Motor neuron (in vitro differentiated cells): ENCODE measurements at places on chromosomes 2 and 18. TPM values are rescaled to one million over a fixed set of nuclear protein-coding genes. Genes with fewer than 3 reads are reported as not detected.
A peak's percentile ranks its signal among the peaks of the same experiment; 100 is the strongest.

HOXD12 gene
- total RNA-seq, result not detected in 2 replicates

- ATAC-seq, result peak; percentile 50
These were observed 933.9 kb downstream of the TRIB2 start for GRCh38 chr2:13650586-13651180.

GRCh38 chr18:48663931-48664847, 125.4 kb downstream of the CTIF start:
- ATAC-seq, result peak; percentile 56

GRCh38 chr2:204415406-204416181, 129.7 kb upstream of the PARD3B start:
- ATAC-seq, result peak; percentile 56

ZNF2 gene
- total RNA-seq, result 5.9 and 8.1 TPM in 2 replicates

IL18R1 gene
- 0.43 and 0.75 TPM in 2 replicates for total RNA-seq

- peak; percentile 88 for ATAC-seq
These were observed 265.7 kb downstream of the TCF4 start for GRCh38 chr18:55322178-55322735.

GRCh38 chr18:59927246-59927825, 27.5 kb downstream of the PMAIP1 start:
- no peak for ATAC-seq

DNA sequence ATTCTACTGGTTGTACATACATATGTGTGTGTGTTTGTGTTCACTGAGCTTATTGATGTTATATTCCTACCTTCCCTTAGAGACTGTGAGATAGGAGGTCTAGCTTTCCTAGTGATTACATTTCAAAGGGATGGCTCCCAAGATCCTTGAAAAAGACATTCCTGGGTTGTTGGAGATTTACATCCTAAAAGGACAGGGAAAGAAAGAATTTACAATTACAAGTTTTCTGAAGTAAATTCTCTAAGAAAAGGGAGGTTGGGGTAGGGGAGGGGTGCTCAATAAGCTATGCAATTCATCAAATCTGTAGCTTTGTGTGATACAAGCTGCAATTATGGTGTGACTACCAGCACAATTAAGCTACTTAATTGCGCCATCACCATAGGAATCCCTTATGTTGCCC, 284.3 kb downstream of the NUP35 start:
- ATAC-seq, result no peak

DNA sequence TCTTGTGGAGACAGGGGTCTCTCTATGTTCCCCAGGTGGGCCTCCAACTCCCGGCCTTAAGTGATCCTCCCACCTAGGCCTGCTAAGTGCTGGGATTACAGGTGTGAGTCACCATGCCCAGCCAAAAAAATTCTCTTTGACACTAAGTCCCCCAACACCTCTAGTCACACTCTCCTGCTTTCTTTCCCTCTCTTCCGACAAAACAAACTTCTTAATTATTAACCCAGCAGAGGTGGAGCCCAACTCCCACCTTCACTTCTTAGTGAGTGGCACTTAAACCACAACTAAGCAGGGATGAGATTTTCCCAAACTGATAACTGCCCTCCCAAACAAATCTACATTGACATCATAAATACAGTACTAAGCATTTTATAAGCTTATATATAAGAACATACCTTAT, 60.5 kb upstream of the PMAIP1 start:
- ATAC-seq, result no peak

DNA sequence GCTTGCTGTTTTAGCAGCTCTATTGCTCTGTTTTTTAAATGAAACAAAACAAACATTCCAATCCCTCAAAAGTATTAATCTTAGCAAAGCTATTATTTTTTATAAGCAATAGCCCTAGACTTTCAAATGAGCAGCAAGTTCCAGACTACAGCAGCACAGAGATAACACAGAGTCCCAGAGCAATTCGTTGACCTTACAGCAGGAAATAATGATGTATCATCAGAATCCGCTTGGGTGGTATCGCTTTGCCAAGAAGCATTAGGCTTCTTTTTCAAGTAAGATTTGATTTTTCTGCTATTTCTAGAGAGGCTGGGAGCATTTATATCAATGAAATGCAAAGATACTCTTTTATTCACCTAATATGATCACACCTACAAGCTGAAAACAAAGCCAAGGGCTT, 209.7 kb downstream of the DLGAP1 start:
- no peak for ATAC-seq

GRCh38 chr2:23506531-23507266, 121.7 kb downstream of the KLHL29 start:
- peak; percentile 82 for ATAC-seq

DNA sequence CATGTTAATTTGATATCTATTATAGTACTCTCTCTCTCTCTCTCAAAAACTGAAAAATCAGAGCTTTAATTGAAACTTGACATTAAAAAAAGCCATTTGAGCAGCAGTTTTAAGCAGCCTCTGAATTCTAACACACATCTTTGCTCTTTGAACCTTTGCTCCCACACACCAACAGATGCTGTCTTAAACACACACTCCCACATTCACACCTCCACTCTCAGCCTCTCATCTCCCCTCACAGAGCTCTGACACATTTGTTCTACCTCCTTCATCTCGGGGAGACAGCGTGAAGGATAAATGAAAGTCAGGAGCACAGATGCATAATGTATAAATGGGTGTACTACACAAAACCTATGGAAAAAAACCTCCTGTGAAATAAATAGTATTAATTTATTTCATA, 95.2 kb downstream of the NAB1 start:
- ATAC-seq, result no peak

GRCh38 chr2:69031466-69031865, 18.5 kb downstream of the ANTXR1 start:
- ATAC-seq, result no peak

GRCh38 chr2:109486711-109487535, 126.8 kb downstream of the SEPTIN10 start:
- no peak for ATAC-seq

DNA sequence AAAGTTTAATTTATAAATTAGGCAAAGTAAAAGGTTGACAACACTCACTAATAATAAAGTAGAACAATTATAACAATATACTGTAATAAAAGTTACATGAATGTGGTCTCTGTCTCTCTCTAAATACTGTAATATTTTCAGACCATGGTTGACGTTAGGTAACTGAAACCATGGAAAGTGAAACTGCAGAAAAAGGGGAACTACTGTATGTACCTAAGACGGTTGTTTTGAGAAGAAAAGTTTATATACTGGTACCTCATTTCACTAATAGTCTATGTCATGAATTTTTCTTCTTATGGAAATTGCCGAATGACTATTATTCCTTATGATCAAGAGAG, 166.7 kb upstream of the ZNF521 start:
- no peak for ATAC-seq

GRCh38 chr2:64420677-64421076, 33.3 kb upstream of the LGALSL start:
- no peak for ATAC-seq

THAP4 gene
- 67.6 and 68.8 TPM in 2 replicates for total RNA-seq

LOXL3 gene
- 9.0 and 10.0 TPM in 2 replicates for total RNA-seq

- ATAC-seq, result no peak
These were observed 69.8 kb downstream of the DHRS9 start for GRCh38 chr2:169139145-169139544.

DNA sequence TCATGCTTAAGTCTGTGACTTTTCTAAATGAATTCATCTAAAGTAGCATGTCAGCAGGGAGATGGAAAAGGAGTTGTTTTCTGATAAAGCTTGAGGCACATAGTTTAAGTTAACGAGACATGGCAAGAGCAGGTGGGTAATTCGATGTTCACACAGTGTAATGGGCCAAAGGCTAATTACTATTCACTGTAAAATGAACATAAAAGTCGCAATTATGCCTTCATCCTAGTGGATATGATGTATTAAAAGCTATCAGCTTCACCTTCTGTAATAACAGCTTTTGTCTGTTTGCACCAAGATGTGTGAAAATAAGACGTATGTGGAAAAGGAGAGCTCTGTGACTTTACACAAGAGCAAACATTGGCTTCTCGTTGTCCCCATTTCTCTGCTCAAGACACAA, 94.2 kb upstream of the CDH20 start:
- ATAC-seq, result no peak

- ATAC-seq, result no peak
These were observed 385.4 kb upstream of the CDH7 start for GRCh38 chr18:65365245-65365980.

CD8B2 gene
- 0.39 and 0.43 TPM in 2 replicates for total RNA-seq

PGAP1 gene
- total RNA-seq, result 41.6 and 50.2 TPM in 2 replicates

GPR75 gene
- 1.9 and 2.2 TPM in 2 replicates for total RNA-seq

- no peak for ATAC-seq
These were observed 203.5 kb upstream of the UBE2E3 start for GRCh38 chr2:180776921-180777320.

GRCh38 chr2:170313992-170314348, 136.0 kb downstream of the MYO3B start:
- ATAC-seq, result no peak

- no peak for ATAC-seq
These were observed 5.6 kb downstream of the MYT1L start for GRCh38 chr2:2325516-2325915.

- peak; percentile 68 for ATAC-seq
These were observed at the start of gene UCN for GRCh38 chr2:27308359-27308881. UCN (minus strand) TSS chr2:27308445; CDS start chr2:27307895, 550 bp downstream.

- no peak for ATAC-seq
These were observed 90.6 kb downstream of the GLI2 start for GRCh38 chr2:120826260-120826648.

- no peak for ATAC-seq
These were observed 375.8 kb downstream of the INSIG2 start for GRCh38 chr2:118464046-118464445.

DNA sequence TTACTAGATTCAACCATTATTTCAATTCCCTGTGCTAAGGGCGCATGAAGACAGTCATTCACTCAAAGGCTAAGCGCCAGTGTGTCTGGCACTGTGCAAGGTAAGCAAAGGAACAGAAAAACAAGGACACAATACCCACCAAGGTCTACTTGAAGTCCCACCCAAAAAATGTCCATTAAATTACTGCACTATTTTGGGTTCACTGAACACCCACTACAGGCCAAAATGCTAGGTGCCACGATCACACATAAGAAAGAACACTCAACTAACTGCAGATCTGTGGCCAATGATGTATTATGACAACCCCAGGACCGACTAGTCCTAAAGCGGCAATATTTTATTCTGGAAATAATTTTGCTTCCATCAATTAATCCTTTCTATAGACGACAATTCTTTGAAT, 1.8 kb downstream of the TMEM131 start:
- no peak for ATAC-seq

- no peak for ATAC-seq
These were observed 44.9 kb downstream of the HDLBP start for GRCh38 chr2:241270531-241270930.

TNFAIP6 gene
- 7.0 and 7.9 TPM in 2 replicates for total RNA-seq

DNA sequence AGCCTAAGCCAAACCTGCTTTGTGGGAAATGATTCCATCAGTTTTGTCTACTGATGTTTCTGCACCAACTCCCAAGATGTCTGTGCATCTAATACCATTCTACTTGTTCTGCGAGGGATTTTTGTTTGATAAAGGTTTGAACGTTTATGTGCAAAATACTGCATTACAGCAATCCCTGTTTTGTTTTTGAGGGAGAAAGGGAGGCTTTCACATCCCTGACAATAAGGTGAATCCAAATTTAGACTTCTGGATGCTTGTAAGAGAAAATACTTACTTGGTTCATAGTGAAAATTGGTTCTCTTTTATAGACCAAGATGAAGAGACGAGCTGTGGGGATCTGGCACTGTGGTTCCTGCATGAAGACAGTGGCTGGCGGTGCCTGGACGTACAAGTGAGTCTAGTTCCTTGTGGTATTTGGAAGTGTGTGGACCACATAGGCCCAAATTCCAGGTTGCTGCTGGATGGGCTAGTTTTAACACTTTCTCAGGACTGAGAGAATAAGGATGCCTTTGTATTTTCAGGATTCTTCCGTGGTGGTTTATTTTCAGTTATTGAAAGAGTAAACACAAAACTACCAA, 1.1 kb downstream of the RPL37A start:
- no peak for ATAC-seq
